ENCODE measurements at places on chromosomes 2 and 18. TPM values are rescaled to one million over a fixed set of nuclear protein-coding genes. Genes with fewer than 3 reads are reported as not detected.

Gene IL36RN
- not detected for total RNA-seq

Gene LMAN2L
- total RNA-seq = 22.0 TPM

Gene CLEC4F
- not detected for total RNA-seq

Gene CCDC150
- 2.3 TPM for total RNA-seq

Data from epithelial cell of alveolus of lung (primary cell).